Calu3 (cell line): ENCODE measurements at places on chromosomes 5 and 9. TPM values are rescaled to one million over a fixed set of nuclear protein-coding genes. Genes with fewer than 3 reads are reported as not detected.

DNA sequence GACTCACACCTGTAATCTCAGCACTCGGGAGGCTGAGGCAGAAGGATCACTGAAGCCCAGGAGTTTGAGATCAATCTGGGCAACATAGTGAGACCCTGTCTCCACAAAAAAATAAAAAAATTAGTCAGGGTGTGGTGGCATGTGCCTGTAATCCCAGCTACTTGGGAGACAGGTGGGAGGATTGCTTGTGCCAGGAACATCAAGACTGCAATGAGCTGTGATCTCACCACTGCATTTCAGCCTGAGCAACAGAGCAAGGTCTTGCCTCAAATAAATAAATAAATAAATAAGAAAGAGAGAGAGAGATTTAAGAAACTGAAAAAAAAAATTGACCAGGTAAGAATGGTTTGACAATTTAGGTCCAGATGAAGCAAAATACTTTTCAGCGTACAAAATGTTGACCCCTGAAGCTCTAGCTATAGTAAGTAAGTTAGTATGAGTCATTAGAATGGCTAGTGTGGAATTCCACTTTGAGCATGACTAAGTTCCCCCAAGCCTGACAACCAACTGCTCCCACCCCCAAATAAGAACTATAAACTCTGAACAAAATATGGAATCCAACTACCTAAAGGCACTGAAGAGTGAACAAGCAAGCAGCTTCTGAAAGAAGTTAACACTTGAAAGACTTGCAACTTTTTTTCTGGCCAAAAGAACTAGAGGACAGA, 217.8 kb upstream of the TLE4 start:
- DNase-seq: no peak

GRCh38 chr9:130333041-130333711, 67.6 kb downstream of the HMCN2 start:
- no peak for DNase-seq

GRCh38 chr5:160769301-160769700, 82.7 kb downstream of the ATP10B start:
- DNase-seq: no peak

IFNB1 gene
- 0.42 and 0.61 TPM in 2 replicates for total RNA-seq

OR1K1 gene
- total RNA-seq: not detected in 2 replicates
